ENCODE measurements at places on chromosomes 1 and 21.

GRCh38 chr1:179178950-179179349 lies 50.5 kb downstream of the ABL2 start:
- no peak for DNase-seq

- DNase-seq = no peak
Observed at GRCh38 chr1:11720525-11720924, 15.4 kb upstream of the AGTRAP start.

GRCh38 chr1:20792196-20792595 lies 5.1 kb upstream of the HP1BP3 start:
- no peak for DNase-seq

GRCh38 chr21:29818383-29818921 lies 121.3 kb downstream of the GRIK1 start:
- DNase-seq = no peak

DNA sequence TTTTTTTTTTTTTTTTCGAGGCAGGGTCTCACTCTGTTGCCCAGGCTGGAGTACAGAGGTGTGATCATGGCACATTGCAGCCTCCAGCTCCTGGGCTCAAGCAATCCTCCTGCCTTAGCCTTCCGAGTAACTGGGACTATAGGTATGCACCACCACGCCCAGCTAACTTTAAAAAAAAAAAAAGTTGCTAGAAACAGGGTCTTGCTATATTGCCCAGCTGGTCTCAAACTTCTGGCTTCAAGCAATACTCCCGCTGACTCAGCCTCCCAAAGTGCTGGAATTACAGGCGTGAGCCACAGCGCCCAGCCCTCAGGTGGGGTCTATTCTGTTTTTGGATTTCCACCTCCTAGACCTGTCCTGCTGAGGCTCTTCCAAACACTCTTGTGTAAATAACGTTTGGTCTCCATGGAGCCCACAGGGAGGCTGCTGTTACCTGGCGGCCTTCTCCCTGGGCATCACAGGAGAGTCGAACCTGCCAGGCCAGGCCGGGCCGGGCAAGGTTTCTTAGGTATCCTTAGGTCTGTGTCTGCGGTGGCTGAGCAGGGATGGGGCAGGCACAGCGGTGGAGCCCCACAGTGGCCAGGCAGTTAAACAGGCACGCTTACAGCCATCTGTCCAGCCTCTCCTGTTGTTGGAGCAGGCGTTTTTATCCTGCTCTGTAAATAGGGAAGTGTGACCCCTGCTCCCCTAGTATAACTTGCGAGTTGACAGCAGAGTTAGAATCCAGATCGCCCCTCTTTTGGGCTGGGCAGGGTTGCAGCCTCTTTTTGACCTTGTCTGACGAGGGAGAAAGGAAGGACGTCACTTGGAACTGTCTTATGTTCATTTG lies 18.8 kb downstream of the PLEKHM2 start:
- no peak for DNase-seq

DNA sequence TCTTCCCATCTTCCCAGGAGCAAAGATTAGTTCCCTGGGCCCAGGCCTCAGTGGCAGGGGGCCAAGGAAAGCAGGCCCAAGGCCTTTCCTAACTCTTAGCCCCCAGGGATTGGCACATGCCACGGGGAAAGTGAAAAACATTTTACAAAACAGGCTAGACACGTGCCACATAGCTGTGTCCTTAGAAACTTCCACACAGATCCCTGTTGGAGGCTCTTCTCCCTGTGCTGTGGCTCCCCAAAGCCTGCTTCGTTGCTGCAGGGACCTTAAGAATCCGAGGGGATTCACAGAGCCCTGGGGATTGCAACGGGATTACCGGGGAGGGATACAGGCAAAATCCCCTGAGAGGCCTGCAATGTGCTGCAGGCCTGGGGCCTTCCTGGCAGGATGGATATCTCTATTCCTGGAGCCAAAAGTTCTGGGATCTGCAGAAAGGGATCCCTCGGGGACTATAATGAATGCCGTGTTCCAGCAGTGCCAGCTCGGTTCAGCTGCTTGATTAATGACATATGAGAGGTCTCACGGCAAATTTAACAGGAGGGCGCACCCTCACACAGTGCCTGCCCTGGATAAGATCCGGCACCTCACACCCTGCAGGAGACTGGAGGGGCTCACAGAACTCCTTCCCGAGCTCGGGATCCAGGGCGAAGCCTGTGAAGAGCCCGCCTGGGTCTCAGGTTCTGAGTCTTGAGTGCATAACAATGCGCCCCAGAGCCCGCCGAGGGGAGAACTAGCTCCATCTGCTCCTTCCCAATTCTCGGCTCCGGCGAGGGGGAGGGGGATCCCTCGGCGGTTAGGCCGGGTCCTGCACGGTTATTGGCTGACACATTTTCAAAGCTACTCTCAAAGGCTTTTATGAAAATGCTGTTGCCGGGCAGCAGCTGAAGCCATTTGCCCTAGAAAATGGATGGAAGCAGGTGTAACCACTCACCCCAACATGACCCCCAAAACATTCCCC lies 15.3 kb upstream of the RGS8 start:
- DNase-seq = no peak

GRCh38 chr1:107532318-107532717 lies 391.5 kb downstream of the NTNG1 start:
- no peak for DNase-seq

DNA sequence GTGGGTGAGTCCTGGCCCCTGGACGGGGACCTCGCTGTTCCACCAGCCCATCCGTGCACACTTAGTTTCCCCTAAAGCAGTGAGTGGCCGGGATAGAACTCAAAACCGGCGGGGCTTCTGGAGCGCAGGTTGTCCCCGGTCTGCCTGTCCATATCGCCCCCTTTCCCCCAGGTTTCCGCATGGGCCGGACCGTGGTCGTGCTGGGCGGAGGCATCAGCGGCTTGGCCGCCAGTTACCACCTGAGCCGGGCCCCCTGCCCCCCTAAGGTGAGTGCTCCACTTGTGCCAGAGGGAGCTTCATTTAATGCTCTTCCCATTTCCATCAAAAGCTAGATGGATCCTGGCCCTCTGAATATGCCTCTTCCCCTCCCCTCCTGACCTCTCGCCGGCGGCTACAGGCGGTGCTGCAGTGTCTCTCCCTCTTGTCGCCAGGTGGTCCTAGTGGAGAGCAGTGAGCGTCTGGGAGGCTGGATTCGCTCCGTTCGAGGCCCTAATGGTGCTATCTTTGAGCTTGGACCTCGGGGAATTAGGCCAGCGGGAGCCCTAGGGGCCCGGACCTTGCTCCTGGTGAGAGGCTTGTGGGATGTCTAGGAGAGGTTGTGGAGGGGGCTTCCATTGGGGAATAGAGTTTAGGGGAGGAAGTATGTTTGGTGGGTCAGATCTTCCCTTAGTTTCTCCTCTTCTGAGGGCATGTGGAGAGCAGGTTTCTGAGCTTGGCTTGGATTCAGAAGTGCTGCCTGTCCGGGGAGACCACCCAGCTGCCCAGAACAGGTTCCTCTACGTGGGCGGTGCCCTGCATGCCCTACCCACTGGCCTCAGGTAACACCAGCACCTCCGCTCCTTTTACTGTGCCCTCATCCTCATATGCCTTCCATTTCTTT lies 683 bp downstream of the PPOX start:
- no peak for DNase-seq

GRCh38 chr1:85198864-85199263 lies 2.0 kb downstream of the SYDE2 start:
- no peak for DNase-seq

DNA sequence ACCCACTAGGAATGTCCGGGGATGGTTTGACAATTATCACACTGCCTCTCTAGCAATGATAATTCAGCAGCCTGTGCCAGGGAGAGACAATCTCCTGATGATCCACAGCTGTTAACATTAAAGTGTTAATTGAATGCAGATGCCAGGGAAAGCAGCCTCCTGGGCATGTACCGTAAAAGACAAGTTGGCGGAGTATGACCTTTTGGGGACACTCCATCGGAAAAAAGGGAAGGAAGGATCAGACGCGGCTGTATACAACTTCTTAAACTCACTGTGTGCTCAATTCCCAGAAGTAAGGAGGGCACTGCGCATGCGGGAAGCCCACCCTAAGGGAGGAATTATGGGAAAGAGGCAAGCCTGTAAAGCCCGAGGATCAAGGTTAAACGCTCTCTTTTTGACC lies 62.6 kb downstream of the MAP3K7CL start:
- no peak for DNase-seq

- DNase-seq = no peak
Observed at GRCh38 chr1:111961773-111962565, 27.5 kb downstream of the KCND3 start.

DNA sequence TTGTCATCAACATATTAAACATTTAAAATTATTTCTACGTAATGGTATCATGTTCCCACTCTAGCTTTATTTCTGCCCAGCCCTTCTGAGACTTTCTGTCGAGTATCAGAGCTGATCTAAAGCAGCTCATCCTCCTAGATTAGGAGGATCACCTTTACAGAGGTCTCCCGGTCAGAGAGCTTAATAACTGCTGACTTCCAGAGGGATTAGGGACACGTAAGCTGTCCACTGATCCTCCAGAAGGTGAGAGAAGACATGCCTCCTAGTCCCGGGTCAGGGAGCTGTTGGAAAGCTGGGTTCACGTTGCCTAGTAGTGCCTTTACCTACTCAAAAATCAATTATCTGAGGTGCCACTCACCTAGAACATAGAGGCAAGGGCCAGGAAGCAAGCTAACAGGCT lies 31.2 kb upstream of the NADK start:
- no peak for DNase-seq

DNA sequence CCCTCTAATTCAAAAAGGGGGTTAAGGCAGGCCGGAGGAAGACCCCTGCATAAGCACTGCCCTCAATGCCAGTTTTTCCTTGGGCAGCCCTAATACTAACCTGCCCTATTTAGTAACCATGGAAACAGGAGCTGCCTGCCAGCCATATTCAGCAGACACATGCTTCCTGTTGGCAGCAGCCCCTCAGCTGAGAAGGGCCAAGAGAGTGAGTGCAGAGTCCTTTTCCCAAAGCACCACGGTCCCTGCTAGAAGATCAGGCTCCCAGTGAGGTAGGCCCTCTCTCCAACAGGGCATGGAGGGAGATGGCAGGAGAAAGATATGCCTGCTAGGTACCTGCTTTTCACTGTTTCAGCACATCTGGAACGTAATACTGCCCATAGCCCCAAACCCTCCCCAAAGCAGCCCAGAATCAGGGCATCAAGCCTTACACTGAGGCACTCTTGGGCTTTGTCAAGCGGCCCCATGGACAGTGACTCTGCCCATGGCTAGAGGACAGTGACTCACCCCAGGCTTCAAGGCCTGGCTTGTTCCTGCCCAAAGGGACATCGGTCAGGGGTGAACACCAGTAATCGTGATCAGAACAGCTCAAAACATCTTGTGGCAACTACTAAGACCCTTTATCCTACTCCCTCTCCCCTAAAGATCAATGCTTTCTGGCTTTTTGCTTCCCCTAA lies 64.5 kb downstream of the BCAR3 start:
- DNase-seq = no peak

- DNase-seq = no peak
Observed at GRCh38 chr1:113677250-113678158, 81.8 kb downstream of the PHTF1 start.

DNA sequence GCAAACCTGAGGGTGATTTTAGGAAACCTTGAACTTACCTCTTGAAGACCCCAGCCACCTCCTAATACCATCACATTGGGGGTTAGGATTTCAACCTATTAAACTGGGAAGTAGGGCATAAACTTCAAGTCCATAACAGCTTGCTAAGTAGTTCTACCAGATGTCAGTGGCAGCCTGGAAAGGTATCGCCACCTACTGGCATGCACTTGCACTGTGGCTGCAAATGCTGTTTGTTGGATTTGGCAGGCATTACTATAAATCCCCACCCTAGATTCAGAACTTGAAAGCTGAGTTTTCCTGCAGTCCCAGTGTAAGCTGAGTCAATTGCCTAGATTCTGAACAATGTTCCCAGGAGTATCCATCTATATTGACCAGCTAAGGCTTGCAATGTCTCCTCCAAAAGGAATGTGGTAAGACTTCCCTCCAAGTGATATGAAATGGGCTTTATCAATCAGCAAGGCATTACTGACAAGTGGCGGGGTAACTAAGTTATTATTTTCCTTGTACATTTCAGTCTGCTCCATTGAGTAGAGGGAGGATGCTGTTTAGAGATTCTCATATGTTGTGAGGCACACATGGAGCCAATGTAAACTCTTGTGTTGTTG lies 474.5 kb downstream of the PTPRC start:
- peak; percentile 49 for DNase-seq

DNA sequence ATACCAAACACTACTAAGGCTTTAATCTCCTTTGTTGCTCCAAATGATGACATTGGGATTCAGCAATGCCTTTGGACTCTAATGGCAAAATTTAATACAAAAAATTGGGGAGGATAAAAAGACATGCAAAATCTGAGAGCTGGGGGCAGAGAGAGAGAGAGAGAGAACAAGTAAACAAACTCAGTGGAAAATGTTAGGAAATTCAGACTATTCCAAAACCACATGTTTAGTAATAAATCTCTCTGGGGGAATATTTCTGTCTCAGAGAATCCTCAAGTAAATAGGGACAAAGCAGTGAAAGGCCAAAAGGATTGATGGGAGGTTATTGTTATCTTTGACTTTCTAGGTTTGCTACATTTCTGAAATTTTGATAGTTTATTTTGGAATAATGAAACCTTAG lies 65.7 kb downstream of the PLA2G4A start:
- DNase-seq = no peak

GRCh38 chr1:6507461-6507911 lies 16.0 kb upstream of the PLEKHG5 start:
- DNase-seq = no peak

DNA sequence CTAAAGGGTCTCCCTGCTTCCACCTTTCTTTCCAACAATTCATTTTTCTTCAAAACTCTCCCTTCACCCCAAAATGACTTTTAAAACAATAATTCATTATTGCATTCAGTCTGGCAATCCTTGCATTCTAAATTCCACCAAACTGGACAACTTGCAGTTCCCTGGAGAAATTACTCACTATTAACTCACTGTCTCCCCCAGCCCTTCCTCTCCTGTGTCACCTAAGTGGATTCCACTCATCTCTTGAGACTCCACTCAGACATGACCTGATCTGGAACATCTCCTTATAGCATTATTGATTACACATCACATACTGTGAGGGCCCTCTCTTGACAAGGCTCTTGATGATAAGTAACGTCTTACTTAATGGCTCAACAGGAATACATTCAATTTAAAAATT lies 257.1 kb downstream of the BRINP2 start:
- no peak for DNase-seq

- DNase-seq = peak; percentile 22
Observed at GRCh38 chr1:9145021-9145668, 16.2 kb upstream of the GPR157 start.

GRCh38 chr1:58059789-58060188 lies 486.7 kb downstream of the OMA1 start:
- no peak for DNase-seq

DNA sequence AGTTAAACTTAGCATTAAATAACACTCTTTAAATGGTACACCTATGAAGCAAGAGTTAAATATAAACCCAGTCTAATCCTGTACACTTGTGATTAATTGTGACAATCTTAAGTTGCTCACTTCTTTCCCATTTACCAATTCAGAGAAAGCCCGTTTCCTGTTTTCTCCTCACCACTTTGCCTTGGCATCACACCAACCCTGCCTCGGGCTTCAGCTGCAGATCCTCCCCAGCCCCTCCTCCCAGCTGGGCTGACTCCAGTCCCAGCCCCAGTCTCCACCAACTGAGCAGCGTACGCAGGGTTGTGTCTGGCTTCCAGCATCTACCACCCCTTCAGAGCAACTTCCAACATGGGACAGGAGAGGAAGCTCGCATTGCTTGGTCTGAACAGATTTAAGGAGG lies 4.1 kb downstream of the PYCR2 start:
- DNase-seq = no peak
